ENCODE measurements at places on chromosomes 2 and 18.

DNA sequence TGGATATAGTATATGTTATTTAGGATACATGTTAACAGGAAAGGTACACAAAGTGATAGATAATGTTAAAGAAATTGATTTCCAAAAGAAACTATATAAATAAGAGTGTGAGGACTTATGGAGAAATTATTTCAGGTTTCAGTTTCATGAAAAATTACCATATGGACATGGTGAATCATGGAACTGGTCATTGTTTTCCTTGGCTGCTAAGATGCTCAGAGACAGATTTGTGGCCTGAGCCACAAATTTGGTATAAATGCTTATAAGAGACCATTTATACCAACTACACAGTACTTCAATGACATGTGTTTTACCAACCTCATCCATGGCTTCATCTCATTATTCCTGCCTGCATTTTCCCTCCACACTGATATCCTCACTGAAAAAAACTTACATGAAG lies 188.1 kb downstream of the FMNL2 start:
- no peak for DNase-seq

DNA sequence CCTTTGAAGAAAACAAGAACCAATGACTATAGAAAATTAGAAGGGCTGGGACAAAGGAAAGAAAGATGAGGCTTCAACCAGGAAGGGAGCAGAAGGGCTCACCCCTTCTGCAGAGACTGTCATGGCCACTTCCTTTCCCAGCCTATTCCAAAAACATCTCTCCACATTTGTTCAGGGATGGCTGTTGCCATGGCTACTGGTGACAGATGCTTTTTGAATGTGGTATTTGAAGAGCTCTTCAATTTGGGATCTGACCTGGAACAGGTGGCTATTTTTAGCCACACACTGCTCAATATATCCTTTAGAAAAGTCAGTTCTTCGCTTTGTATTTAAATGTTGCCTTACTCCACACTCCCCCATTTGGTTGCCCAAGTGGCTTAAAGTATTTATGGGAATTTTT lies 64.1 kb upstream of the LCLAT1 start:
- no peak for DNase-seq

- no peak for DNase-seq
These were observed 113.6 kb upstream of the TTC39C start for GRCh38 chr18:23900994-23901393.

GRCh38 chr2:10145519-10146357 lies 23.2 kb downstream of the RRM2 start:
- no peak for DNase-seq

DNA sequence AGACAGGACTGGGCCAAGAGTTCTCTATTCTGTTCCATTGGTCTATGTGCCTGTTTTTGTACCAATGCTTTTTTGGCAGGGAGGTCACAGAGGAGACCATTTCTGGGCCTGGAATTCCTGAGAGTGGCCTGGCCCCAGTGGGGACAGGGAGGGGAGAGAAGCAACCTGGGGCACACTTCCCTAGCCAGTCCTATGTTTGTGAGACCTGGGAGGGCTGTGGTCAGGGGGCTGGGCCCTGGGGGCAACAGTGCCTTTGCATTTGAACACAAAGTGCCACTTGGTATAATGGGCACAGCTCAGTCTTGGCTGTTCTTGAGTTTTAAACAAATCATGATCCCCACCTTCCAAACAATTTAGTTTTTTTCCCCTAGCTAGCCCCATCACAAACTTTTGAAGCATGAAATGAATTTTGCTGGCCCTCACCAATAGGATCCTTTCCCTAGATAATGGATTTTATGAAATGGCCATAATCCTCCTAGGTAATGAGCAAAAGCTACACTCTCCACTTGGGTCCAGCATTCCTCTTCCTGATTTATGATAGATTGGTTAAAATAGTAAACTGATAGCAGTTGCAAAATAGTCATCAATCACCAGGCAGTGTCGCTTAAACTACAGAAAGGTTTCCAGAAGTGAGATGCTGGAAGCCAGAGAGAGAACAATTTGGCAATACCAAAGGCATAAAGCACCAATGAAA lies 133.5 kb downstream of the GLI2 start:
- no peak for DNase-seq

Data from stimulated activated CD8-positive, alpha-beta memory T cell treated with anti-CD3 and anti-CD28 coated beads, Interleukin-7, amount 100 ng/mL, for 48 hours (primary cell).